Sigmoid colon (tissue), 7 donors: ENCODE measurements at places on chromosomes 2 and 18.

- no peak for DNase-seq
Measured at GRCh38 chr2:239569401-239570090, 168.7 kb upstream of the HDAC4 start.

DNA sequence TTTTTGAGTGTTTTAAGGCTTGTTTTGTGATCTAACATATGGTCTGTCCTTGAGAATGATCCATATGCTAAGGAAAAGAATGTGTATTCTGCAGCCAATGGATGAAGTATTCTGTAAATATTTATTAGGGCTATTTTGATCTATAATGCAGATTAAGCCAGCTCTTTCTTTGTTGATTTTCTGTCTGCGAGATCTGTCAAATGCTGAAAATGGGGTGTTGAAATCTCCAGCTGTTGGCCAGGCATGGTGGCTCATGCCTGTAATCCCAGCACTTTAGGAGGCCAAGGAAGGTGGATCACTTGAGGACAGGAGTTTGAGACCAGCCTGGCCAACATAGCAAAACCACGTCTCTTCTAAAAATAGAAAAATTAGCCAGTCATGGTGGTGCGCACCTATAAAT is 132.7 kb downstream of the DIS3L2 start:
- no peak for DNase-seq

DNA sequence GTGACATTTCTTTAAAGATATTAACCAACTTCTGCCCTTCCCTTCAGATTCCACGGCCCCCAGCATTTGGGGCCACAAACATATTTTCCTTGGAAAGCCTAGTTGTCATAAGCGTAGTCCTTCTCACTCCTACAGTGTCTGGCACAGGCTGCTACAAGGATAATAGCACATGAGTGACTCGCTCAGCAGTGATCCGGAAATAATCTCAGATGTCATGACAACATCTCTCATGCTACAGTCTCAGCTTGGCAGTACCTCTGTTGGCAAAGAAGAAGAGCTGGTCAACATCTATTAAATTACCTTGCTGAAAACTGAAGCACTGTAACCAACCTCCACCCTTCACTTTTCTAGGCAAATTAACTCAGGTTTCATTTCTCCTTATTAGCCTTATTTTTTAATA is 351.7 kb downstream of the RAD51AP2 start:
- DNase-seq, result no peak

DNA sequence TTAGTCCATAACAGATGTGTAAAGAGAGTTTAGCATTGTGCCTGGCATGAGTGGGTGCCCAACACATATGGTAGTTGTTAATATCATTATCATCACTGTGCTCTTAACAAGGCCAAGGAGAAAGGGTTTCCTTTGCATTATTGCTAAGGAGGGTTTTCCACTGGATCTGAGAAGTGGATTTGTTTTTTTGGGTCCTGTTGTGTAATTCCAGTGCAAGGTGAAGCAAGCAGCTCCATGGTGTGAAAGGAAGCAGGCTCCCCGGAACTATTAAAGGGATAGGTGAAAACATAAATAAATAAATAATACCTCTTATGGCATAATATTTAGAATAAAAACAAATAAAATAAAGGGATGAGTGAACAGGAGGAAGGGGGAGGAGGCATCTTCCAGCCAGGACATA is 65.3 kb downstream of the MTCL1 start:
- no peak for DNase-seq

GRCh38 chr2:217413193-217413592 is 553.3 kb upstream of the TNP1 start:
- peak; percentile 87 for DNase-seq

- no peak for DNase-seq
Measured at GRCh38 chr18:10037181-10037580, 123.4 kb downstream of the VAPA start.

DNA sequence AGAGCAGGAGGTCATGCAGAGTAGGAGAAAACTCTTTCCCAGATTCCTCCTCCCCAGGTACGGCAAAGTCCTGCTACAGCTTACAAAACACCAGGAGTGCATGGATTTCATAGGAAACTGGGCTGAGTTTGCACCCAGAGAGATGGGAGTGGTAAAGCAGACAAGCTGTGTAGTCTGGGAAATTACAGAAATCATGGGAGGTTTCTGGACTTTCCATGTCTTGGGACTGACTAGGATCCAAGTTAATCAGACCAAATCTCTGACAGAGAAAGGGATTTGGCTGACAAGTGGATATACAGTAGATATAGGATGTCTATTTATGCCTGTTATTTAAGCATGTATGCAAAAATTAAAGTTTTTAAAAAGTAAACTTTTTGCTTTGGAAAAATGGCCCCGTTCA is 205.4 kb upstream of the ACVR2A start:
- no peak for DNase-seq

DNA sequence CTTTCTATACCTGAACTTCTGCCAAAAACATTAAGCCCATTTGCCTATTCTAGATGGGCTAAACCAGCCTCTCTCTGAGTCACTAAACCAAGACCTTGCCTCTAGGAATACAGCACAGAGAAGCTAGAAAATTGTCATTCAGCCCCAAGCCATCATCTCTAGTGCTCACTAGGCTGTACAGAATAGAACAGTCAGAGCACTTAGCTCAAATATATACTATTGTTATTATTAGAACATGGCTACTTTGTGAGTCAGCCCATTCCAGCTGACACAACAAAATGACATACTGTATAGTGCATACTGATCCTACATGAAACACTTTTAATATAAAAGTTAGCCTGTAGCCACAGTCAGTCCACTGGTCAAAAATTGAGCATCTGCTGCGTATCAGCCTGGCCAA is 418.8 kb downstream of the NRXN1 start:
- DNase-seq, result no peak

- DNase-seq, result no peak
Measured at GRCh38 chr2:70767079-70767698, 811 bp downstream of the ADD2 start.

GRCh38 chr2:64478502-64479230 is 24.7 kb downstream of the LGALSL start:
- DNase-seq, result no peak

DNA sequence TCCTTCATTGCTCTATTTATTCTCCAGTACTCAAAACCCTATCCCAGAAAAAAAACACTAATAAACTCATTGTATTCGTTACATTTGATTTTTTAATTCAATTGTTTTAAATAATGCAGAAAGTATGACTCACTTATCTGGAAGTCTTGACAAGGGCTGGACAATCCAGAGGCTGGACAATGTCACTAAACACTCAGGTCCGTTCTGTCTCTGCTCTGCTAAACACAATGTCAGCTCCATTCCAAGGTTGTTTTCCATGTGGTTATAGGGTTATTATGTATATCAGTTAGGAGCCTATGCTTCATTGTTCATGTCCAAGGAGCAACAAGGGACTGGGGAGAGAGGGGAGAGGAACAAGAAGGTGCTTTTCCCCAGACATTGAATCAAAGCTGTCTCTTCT is 125.5 kb downstream of the IRS1 start:
- no peak for DNase-seq

GRCh38 chr18:74834424-74835309 is 237.0 kb downstream of the ZNF407 start:
- DNase-seq, result no peak

GRCh38 chr18:80233201-80233835 is 14.0 kb downstream of the PARD6G start:
- DNase-seq, result peak; percentile 37

- no peak for DNase-seq
Measured at GRCh38 chr2:147223119-147223518, 621.7 kb upstream of the ACVR2A start.

DNA sequence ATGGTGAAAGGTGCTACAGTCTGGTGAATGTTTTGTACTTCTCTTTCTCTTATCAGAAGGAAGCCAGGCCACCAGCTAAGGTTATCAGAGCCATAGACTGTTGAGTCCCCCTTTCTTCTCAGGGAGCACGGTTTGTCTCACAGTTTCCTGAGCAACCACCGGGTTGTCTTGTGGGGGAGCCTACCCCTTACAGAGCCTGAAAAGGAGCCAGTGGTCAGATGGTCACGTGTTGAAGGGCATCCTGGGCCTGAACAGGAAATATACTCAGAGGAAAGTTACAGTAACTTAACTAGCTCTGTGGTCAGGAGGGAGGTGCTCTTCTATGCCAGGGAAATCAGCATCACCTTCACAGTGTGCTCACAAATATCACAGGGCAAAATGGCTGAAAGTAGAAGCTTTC is 11.6 kb downstream of the CD28 start:
- no peak for DNase-seq

- no peak for DNase-seq
Measured at GRCh38 chr2:86764661-86765309, 25.9 kb downstream of the CD8A start.

DNA sequence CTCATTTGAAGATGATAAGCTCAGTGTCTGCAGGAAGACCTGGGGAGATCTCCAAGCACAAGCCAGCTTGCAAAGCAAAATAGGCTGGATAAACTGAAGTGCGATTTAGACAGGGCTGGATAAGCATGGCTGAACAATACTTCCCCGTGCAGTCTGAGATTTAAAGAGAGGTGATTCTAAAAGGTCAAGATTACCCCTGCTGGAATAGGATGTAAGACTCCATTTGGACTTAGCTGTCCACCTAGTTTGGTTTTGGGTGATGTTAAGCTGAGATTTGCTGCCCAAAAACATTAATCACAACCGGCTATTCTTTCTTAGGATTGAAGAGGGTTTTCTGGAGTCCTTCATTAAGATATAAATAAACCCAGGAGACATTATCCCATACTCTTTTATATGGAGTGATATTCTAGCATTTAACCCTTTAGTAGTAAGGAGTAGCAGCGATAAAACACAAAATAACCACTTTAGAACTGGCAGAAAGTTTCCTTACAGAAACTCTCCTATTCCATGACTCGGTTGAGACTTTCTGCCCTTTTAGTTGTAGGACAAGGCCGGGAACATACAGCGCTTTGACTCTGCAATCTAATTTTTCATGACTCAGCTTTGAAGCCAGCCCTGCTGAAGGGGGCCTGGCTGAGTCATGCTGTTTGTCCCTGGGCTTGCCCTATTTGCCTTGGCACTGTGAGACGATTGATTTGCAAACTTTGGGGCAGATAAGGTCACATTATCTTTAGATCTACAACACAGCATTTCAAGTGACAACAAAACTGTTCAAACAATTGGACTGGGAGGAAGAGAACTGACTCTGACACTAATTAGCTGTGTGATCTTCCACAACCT is 238.2 kb downstream of the GCA start:
- no peak for DNase-seq

GRCh38 chr2:219284501-219285372 is 5.6 kb downstream of the DNAJB2 start:
- DNase-seq, result peak; percentile 57

GRCh38 chr18:59839931-59840685 is 59.7 kb upstream of the PMAIP1 start:
- DNase-seq, result no peak

DNA sequence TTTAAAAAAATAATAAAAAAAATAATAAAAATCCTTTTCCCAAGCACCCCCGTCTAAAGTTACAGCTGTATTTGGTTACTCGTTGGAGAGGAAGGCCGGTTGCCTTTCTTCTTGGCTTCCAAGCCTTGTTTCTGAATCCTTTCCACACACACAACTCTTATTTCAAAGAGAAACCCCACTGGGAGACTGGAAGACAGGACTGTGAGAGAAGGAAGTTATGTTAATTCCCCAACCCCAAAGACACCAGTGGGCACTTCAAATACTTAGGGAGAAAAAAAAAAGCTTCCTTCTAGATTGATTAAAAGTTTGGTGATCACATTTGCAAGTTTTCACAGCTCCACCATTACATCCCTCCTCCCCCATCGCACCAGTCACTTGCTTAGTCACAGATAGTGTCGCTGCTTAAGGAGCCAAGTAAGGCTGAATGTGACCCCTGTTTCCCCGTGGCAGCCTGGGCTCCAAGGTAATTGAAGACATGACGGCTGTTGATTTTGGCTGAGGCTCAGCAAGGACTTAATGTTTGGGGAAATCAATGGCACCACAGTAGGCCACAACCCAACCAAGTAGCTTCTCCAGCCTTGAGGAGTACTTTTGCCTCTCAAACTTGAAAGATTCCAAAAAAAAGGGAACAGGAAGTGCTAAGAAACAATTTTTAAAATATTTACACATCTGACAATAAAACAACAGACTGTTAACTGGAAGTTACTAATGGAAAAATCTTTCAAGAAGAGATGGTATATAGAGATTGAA is 40.8 kb upstream of the FRZB start:
- DNase-seq, result no peak

- no peak for DNase-seq
Measured at GRCh38 chr2:7896940-7897487, 784.8 kb upstream of the ID2 start.

- DNase-seq, result no peak
Measured at GRCh38 chr2:85049236-85049635, 78.3 kb downstream of the KCMF1 start.

- DNase-seq, result no peak
Measured at GRCh38 chr2:64283641-64284361, 139.6 kb upstream of the PELI1 start.
